NCI-H1417 (cell line): ENCODE measurements at places on chromosomes 3 and 15.

- no peak for DNase-seq
Measured at GRCh38 chr15:85037641-85038040, 56.0 kb downstream of the PDE8A start.

- no peak for DNase-seq
Measured at GRCh38 chr3:179981646-179982045, 55.1 kb downstream of the PEX5L start.

DNA sequence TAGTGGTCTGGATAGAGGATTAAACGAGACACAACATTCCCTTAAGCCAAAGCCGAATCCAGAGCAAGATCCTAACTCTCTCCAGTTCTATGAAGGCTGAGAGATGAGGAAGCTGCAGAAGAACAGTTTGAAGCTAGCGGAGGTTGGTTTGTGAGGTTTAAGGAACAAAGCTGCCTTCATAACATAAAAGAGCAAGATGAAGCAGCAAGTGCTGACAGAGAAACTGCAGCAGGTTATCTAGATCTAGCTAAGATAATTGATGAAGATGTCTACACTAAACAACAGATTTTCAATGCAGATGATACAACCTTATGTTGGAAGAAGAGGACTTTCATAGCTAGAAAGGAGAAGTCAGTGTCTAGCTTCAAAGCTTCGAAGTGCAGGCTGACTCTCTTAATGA lies 14.8 kb upstream of the GASK1A start:
- DNase-seq: no peak

- DNase-seq: no peak
Measured at GRCh38 chr3:120678331-120678947, 3.6 kb downstream of the HGD start.

DNA sequence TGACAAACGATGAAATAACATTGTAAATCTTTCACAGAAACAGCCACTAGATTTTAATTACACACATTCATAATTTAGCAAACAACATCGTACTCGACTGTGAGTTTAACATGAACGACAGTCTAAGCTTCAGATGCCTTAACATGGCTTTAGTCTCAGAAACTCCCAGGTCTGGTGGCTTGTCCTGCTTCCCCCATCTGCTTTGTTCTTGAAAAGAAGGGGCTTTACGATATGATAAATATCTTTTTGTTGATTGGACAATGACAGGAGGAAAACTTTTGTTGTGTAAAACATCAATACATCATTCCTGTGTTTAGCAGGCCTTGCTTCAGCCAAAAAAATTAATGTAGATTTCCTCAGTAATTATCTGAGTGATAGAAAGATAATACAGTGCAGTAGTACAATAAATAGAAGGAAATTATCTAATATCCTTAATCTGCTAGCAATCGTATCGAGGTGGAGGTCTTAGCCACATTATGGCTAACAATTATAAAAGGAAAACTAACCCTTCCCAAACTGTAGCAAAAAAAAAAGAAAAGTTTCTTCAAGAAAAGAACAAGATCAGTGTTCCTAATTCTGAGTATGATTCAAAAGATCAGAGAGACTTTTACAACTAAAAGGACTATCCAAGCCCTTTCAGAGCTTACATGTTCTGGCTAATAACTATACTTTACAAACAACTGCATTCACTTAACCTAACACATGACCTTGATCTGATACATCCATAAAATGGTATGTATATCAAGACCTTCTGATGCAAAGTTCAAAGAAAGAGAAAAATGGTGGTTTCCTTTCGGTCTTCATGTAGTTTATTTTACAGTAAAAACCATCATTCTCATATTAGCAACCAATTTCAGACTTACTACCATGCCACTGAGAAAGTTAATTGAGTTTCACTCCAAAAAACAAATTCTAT lies 535.7 kb downstream of the FOXP1 start:
- DNase-seq: no peak

- DNase-seq: no peak
Measured at GRCh38 chr3:62586356-62586755, 213.0 kb upstream of the FEZF2 start.

DNA sequence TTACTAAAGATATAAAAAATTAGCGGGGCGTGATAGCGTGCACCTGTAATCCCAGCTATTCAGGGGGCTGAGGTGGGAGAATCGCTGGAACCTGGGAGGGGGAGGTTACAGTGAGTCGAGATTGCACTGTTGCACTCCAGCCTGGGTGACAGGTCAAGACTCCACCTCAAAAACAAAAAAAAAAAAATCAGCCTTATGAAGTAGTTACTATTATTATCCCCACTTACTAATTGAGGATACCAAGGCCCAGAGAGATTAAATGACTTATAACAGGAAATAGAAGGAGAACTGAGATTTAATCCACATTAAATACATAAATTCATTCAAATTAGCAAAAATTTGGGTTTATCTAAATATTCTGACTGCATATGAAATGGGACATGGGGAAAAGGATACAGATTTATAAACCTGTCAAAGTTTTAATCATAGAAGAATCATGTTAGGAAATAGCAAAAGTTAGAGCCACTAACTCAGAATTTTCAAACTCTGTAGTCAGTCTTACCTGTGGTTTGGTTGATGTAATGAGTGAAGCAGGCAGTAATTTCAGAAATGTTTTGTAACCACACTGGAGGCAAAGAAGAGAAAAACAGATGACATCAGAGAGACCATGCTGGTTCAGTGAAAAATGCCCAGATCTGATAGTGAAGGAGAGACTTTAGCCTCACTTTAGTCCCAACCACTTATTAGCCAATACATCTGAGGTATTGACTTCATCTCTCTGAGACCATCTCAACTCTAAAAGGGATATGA lies 25.0 kb upstream of the ACAP2 start:
- DNase-seq: no peak

- no peak for DNase-seq
Measured at GRCh38 chr3:122794779-122795673, at the start of gene SLC49A4. Gene SLC49A4, plus strand, starts transcription at chr3:122795069. Its CDS starts 124 bp downstream, at chr3:122795193.

DNA sequence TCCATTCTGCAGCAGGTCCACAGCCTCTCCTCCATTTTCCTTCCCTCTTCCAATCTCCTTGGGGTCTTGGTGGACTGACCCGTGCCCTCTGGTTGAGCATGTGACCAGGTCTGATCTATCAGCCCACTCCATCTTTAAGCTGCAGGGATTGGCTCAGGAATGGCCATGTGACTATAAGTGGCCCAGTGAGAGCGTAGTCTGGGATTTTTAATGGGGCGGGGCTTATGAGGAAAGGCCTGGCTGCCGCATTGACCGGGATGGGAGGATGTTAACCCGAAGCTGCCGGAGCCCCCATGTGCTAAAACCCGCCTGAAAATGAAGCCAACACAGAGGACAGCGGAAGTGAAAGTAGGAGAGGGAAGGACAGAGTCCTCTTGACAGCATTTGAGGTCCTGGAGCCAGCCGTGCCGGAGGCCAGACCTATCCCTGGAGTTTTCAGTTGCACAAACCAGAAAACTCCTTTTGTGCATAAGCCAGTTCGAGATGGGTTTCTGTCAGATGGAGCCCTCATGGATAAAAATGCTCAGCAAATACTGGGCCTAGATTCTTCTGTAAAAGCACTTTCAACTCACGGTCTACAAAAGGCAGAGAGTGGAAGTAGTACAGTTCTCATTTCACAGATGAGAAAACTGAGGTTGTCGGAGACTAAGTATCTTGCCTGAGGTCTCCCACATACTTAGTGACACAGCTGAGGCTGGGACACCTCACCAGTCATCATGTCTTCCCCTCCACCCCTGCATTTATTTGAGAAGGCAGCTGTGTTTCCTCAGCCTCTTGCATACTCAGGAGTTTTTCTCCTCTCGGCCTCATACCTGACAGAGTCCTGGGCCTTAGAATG lies 61.9 kb downstream of the ATP2B2 start:
- DNase-seq: no peak

DNA sequence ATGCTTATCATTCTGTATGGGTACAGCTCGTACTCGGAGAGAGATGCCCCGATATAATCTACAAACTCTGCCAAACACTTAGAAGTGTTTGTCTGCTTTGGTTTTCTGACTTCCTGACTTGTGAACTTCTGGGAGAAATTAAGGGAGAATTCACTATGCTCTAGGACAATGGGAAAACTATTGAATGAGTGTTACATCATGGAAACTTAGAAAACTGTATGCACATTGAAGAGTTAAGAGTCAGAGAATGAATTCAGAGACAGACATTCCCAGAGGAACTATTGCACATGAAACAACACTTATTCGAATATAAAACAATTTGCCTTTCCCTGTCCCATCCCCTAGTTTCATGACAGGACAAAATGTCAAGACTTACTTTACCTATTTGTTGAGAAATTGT lies 57.8 kb downstream of the DTWD1 start:
- no peak for DNase-seq

DNA sequence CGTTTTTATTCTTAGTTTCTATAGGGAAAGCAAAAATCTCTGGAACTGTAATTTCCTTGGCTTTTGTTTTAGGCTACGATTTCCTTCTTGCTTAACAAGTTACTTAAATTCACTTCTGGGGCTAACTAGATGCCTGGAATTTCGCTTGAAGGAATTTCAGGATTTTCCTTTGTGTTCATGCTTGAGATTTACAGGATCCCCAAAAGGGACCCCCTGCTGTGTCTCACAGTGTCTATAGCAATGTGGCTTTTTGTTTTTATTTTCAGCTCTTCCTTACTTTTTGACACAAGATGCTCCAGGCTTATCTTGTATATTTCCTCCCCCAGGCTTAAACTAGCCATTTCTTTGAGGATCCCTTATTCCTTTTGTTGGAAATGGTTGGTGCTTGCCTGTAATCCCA lies 95.5 kb upstream of the DPPA4 start:
- no peak for DNase-seq
